ENCODE measurements at places on chromosomes 5 and 9.

DNA sequence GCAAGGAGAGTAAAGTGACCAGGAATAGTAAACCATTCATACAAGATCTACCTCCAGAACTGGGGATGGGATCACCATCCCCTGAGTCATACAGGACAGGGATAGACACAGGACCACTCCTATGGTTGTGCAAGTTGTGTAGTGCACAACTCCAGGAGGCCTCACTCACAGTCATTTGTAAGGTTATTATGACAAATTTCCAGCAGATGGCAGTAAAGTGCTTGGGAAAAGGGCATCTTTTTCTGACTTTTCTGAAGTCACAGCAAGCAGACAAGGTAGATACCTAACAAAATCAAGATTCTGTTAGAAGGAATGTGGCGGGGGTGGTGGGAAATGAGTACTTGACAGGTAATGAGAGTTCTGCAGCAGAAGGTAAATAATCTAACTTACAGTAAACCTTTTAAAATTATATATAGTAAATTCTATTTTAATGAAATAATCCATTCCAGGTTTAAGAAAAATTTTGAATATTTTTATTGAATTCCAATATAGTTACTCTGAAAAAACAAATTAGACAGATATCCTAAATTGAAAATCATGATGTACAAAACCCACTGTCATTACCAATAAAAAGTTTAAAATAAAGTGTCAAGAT is 16.7 kb upstream of the KIF27 start:
- DNase-seq: no peak

- DNase-seq: no peak
These were observed 52.3 kb downstream of the CAST start for GRCh38 chr5:96714450-96714849.

DNA sequence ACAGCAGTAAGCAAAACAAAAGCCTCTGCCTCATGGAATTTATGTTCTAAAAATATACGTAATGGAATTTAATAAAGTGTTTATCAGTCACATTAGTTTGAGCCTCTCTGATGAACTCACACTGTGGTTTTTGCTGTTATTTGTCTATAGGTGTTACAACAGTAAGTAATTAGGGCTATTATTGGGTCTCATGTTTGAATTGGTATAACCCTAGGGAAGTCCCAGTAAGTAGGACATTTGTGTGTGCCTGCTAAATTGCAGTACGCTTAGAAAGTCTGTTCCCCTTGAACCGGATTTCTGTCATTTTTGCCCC is 197.6 kb downstream of the NR3C1 start:
- DNase-seq: no peak

DNA sequence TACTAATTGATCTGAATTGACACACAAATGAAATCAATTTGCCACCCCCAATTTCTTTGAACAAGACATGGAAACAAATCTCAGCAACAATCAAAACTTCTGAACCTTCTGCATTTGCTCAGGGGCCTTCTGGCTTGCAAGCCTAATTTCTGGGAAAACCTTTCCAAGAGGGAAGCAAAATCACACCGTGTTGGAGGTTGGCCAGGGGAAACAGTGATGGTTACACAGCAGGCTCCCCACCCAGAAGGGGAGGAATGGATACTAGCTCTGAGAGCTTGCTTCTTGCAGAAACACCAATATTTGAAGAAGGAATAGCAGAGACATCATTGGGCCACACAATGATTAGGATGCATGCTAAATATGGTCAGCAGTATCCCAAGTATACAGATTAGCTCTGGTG is 488.6 kb upstream of the TRPC7 start:
- no peak for DNase-seq
